CD8-positive, alpha-beta memory T cell (primary cell): ENCODE measurements at places on chromosomes 4 and X. TPM values are rescaled to one million over a fixed set of nuclear protein-coding genes. Genes with fewer than 3 reads are reported as not detected.

TSPAN7 gene
- 0.22 TPM for polyA plus RNA-seq

ABCG2 gene
- 0.54 TPM for polyA plus RNA-seq

DNA sequence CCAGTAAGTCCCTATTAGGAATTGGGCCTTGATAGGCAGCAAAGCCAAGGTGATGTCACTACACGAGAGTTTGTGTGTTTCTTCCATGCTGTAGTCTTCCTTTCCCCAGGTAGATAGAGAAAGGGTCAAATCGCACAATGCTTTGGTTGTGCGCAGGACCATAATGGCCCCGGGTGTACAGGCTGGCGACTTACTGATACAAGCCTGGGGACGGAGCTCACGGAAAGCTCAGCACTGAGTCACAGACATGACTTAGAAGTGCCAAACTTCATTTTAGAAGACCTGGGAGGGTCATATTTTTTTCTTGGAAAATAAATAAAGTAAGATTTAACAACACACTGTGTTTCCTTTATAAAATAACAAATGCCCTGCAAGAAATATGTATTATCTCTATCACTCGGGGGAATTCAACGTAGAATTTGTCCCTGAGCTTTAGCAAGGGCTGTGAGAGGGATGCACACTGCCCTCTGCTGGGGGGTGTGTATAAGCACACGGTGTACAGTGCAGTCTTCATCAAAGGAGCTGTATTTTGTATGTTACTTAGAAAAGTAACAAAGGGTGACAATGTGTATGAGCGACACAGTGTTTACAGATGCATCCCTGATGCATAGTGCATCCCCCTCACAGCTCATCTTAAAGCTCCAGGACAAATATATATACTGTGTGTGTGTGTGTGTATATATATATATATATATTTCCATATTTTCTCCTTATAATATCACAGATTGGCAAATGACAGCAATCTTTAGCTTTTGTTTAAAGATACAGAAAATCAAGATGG lies 254.5 kb upstream of the VEGFC start:
- H3K36me3 ChIP-seq, result no peaks in the 10 kb centered on the region
- H3K27ac ChIP-seq, result no peak overlapping the region
- no peaks in the 10 kb centered on the region for H3K27me3 ChIP-seq
- DNase-seq, result peak; percentile 4
- H3K4me1 ChIP-seq, result no peaks in the 10 kb centered on the region
- H3K4me3 ChIP-seq, result no peak overlapping the region

DNA sequence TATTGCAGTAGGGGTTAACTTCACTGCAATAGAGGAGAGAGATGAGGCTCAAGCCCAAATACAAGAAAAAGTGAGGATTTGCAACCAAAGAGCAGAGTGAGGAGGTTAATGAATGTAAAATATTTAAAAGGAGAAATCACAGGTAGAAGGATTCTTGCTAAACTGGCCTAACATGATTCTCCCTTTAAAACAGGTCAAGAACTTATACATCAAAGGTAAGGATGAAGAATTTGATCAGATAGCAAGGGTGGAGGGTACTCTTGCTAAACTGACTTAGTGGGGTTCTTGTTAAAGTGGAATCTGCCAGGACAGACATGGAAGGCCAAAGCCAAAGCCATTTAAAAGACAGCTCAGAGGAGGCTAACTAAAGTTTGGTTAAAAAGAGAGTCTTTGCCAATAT lies 193.0 kb downstream of the GABRB1 start:
- H3K4me3 ChIP-seq, result no peak overlapping the region
- no peak for DNase-seq
- H3K36me3 ChIP-seq, result no peaks in the 10 kb centered on the region
- no peak overlapping the region for H3K27ac ChIP-seq

DNA sequence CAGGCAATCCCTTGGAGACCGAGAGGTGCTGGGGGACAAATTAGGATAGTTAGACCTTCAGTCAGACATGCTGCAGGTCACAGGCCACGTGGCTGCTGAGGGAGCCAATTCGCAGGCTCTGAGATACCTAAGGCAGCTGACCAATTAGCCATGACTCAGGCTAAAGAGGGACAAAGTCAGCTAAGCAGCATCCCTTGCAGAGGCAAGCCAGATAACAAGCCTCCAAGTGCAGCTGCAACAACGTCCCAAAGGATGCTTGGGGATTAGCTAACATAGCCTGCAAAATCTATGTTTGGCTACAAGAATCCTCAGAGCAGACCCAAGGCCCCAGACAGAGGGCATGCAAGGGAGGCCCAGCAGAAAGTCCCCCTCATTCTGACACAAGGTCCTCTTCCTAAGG lies 93.5 kb downstream of the SEL1L3 start:
- H3K36me3 ChIP-seq, result peaks cover 27% of the 10 kb centered on the region
- H3K4me3 ChIP-seq, result no peak overlapping the region
- no peaks in the 10 kb centered on the region for H3K27me3 ChIP-seq
- no peak for DNase-seq
- H3K27ac ChIP-seq, result no peak overlapping the region
- H3K4me1 ChIP-seq, result no peaks in the 10 kb centered on the region

GRCh38 chrX:1528884-1529203 lies 8.1 kb downstream of the P2RY8 start:
- peaks cover 63% of the 10 kb centered on the region for H3K4me1 ChIP-seq
- H3K27me3 ChIP-seq, result no peaks in the 10 kb centered on the region
- no peak overlapping the region for H3K27ac ChIP-seq
- no peak overlapping the region for H3K4me3 ChIP-seq

- H3K36me3 ChIP-seq, result no peaks in the 10 kb centered on the region
- no peak overlapping the region for H3K27ac ChIP-seq
- no peak overlapping the region for H3K4me3 ChIP-seq
- no peak for DNase-seq
Measured at GRCh38 chr4:82776925-82777542, 21.6 kb downstream of the SCD5 start.

DNA sequence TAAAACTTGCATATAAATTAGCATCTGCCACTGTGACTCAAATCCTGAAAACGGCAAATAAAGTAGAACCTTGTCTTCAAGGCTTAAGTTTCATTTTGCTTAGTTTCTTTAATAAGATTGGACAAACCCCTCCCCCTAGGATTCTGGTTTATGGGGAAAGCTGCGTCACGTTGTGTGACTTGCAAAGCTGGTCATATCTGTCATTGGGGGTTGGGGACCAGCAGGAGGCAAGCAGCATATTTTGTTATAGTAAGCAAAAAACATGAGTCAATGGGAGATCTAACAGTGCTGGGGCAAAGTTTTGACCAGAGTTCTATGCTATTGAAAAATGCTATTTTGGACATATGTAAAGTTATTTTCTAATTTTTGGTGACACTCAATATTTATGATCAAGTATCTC lies 407.3 kb downstream of the PCDH18 start:
- no peaks in the 10 kb centered on the region for H3K27me3 ChIP-seq
- no peak for DNase-seq
- no peak overlapping the region for H3K27ac ChIP-seq
- H3K36me3 ChIP-seq, result no peaks in the 10 kb centered on the region
- no peaks in the 10 kb centered on the region for H3K4me1 ChIP-seq

GRCh38 chr4:151157543-151157942 lies 58.1 kb downstream of the RPS3A start:
- H3K27me3 ChIP-seq, result no peaks in the 10 kb centered on the region
- DNase-seq, result no peak
- no peaks in the 10 kb centered on the region for H3K36me3 ChIP-seq

DNA sequence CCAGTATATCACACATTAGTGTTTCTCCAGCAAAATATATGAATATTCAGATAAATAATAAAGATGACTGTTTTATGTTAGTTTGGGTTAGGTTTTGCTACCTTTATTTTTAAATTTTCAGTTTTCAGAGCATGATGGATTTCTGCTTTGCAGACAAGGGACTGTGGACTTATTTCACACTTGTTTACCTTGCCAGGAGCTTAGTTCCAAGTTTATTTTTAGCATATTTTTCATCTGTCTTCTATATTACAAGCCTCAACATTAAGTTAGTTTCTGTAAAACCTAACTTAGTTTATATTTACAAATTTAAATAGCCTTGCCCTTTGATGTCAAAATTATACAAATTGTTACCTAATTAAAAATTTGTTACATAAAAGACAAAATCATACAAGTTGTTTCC lies 163.4 kb downstream of the FBXW7 start:
- no peak overlapping the region for H3K4me3 ChIP-seq
- H3K36me3 ChIP-seq, result no peaks in the 10 kb centered on the region
- no peaks in the 10 kb centered on the region for H3K4me1 ChIP-seq
- DNase-seq, result no peak

DNA sequence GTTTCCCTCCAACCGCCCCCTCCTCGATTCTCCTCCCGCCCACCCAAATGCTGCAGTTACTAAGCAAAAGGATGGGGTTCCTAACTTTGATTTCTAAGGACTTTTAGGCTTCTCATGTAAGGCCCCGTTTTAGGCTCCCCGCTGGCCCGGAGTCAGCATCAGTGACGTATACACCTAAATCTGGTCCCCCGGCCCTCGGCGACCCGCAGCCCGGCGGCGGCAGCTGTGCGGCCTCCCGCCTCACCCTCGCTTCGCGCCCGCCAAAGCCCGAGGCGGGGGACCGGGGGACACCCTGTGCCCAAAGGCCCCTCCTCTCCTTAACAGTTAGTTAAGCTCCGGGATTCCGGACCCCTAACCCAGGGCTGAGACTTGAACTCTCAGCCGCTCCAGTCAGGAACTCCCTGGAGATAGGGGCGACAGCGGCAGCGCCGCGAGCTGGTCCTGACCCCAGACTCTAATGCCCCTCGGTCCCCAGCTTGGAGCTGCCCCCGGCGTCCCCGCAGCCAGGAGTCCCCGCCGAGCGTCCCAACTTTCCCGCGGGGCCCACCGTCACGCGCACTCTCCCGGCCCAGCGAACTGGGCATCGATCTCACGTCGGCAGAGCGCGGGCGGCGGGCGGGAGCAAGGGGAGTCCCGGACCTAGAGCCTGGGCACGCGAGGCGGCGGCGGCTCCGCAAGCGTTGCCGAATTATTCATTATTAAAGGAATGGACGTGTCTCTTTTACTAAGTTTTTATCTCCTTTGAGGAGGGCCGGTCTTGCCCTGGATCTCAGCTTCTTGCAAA lies 1.5 kb upstream of the NR3C2 start:
- no peaks in the 10 kb centered on the region for H3K27me3 ChIP-seq
- H3K4me1 ChIP-seq, result peaks cover 51% of the 10 kb centered on the region
- peak overlapping the region; percentile 96 for H3K27ac ChIP-seq
- H3K36me3 ChIP-seq, result no peaks in the 10 kb centered on the region
- peak overlapping the region; percentile 88 for H3K4me3 ChIP-seq

- no peak for DNase-seq
- no peaks in the 10 kb centered on the region for H3K4me1 ChIP-seq
- H3K27me3 ChIP-seq, result no peaks in the 10 kb centered on the region
- H3K27ac ChIP-seq, result no peak overlapping the region
Measured at GRCh38 chr4:31768756-31769155, 1048.6 kb downstream of the PCDH7 start.

DNA sequence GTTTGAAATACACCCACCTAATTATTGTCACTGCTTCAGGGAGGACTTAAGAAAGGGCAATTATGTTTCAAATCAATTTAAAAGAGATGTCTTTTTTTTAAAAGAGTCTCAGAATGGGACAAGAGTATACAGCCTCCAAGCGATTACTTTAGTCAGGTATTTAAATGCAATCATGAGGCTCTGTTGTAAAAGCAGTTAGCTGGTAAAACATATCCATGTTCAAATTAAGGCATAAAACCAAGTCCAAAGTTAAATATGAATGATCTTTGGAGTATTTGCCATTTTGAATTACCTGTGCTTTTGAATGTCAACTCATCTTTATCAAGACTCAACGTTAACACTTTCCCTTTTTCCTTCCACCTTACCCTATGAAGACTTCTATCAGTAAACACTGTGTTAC lies 13.7 kb downstream of the RPS6KA6 start:
- no peak overlapping the region for H3K27ac ChIP-seq
- no peaks in the 10 kb centered on the region for H3K27me3 ChIP-seq
- DNase-seq, result no peak
- H3K36me3 ChIP-seq, result no peaks in the 10 kb centered on the region
- no peak overlapping the region for H3K4me3 ChIP-seq

GRCh38 chr4:42561031-42561430 lies 95.9 kb downstream of the ATP8A1 start:
- H3K4me1 ChIP-seq, result no peaks in the 10 kb centered on the region
- H3K27me3 ChIP-seq, result no peaks in the 10 kb centered on the region
- no peak overlapping the region for H3K27ac ChIP-seq
- H3K4me3 ChIP-seq, result no peak overlapping the region
- no peak for DNase-seq

DNA sequence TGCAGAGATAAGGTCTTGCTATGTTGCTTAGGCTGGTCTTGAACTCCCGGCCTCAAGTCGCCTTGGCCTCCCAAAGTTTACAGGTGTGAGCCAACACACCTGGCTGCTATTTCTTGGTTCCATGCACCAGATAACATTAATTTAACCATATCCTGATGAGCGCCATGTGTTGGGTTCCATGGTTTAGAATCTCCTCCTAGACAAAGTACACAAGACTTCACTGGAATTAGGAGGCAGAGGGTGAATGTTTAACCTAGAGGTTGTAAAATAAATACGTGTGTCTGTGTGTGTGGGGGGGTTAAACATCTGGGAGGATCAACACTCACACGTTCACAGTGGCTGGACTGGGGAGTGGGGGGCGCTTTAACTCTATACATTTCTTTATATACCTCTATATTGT lies 32.4 kb upstream of the SORCS2 start:
- H3K4me1 ChIP-seq, result no peaks in the 10 kb centered on the region
- no peaks in the 10 kb centered on the region for H3K27me3 ChIP-seq
- no peaks in the 10 kb centered on the region for H3K36me3 ChIP-seq
- H3K4me3 ChIP-seq, result no peak overlapping the region
- DNase-seq, result no peak

- no peaks in the 10 kb centered on the region for H3K27me3 ChIP-seq
- no peak overlapping the region for H3K27ac ChIP-seq
- peaks cover 9% of the 10 kb centered on the region for H3K4me1 ChIP-seq
- DNase-seq, result no peak
- H3K36me3 ChIP-seq, result no peaks in the 10 kb centered on the region
- peak overlapping the region; percentile 86 for H3K4me3 ChIP-seq
Measured at GRCh38 chrX:107630031-107630689, 1.9 kb downstream of the PRPS1 start.

GRCh38 chr4:47718696-47719095 lies 119.2 kb downstream of the CORIN start:
- H3K36me3 ChIP-seq, result no peaks in the 10 kb centered on the region
- H3K27me3 ChIP-seq, result no peaks in the 10 kb centered on the region
- H3K4me1 ChIP-seq, result no peaks in the 10 kb centered on the region
- no peak for DNase-seq
- no peak overlapping the region for H3K4me3 ChIP-seq

- no peak for DNase-seq
- no peaks in the 10 kb centered on the region for H3K36me3 ChIP-seq
- no peaks in the 10 kb centered on the region for H3K27me3 ChIP-seq
- H3K4me3 ChIP-seq, result no peak overlapping the region
- H3K27ac ChIP-seq, result no peak overlapping the region
Measured at GRCh38 chr4:64144994-64145393, 264.3 kb downstream of the TECRL start.
